Activated naive CD4-positive, alpha-beta T cell treated with anti-CD3 and anti-CD28 coated beads, Interleukin-2, amount 50 U/mL, for 16 hours (primary cell): ENCODE measurements at places on chromosomes 1 and 21.

DNA sequence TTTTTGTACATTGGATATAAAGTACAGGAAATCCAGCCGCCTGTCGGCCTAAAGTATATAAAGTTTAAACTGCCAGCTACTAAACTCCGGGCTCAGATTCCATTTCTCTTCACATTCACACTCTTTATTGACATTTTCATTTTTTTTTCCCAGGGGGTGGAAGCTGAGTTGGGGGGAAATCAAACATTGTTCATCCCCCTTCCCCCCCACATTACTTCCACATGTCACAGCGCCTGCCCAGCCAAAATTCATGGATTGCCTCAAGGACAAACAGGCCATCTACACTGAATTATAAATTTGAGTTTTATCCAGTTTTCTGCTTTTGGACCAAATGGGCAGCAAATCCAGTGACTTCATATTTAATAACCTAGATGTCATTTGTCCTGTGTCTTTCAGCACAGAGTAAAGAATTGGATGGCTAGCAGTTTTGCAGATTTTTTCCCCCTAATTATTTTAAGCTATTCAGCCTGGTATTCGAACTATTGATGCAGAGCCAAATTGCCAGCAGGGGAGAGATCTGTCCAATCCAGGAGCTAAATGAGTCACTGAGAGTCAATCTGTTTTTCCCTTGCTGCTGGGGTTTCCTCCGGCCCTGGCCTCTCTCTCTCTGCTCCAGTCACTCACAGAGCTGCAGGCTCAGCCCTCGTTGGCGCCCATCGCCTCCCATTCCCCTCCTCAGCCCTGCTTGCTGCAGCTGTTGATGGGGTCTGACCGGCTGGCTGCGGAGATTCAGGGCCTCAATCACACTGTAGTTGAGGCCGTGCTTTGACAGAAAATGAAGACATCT, 98.0 kb downstream of the LMO4 start:
- DNase-seq, result no peak

GRCh38 chr1:162219461-162219860, 150.0 kb downstream of the NOS1AP start:
- no peak for DNase-seq

- DNase-seq, result no peak
These were observed 18.5 kb downstream of the CHIT1 start for GRCh38 chr1:203210988-203211387.

DNA sequence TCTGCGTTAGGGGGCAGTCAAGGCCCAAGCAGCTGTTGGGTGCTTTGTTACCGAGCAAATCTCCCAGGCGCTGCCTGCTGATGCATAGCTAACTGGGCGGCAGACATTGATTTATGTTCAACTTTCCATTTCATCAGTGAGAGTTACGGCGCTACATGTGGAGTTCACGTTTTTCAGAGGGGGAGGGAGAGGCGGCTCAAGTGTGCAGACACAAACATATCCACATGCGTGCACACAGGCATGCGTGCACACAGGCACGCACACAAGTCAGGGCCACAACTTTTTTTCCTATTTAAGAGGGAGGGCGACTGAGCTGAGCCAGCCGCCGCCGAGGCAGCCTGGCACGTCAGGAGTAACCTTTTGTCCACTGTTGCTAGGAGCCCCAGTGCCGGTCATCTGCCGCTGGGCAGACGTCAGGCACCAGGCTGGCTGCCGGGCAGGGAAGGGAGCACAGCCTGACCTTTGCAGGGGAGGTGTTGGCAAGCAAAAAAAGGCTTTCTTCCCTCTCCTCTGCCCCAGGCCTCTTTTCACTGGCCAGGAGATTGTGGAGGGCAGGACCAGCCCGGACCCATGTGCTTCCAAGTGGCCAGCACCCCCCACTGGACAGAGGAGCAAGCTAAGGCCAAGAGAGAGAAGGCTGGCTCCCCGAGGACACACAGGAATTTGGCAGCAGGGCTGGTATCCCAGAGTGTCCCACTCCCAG, 73.3 kb downstream of the MRPL37 start:
- no peak for DNase-seq

DNA sequence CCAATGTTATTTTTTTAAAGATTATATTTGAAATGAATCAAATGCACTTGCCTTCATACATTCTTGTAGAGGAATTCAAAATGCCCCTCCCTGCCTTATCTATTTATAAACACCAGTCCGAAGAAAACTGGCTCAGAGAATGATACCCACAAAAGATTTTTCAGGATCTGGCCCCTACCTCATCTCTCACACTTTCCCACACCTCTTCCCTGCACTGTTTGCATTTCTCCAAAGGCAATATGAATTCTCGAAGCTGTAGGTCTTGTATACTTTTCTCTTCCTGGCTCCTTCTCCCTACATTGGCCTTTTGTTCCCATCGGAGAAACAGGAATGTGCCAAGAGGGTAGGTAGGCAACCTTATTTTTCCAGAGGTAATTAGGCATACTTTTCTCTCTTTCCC, 12.0 kb upstream of the CCDC190 start:
- DNase-seq, result no peak
